ENCODE measurements at places on chromosomes 12 and 14.

DNA sequence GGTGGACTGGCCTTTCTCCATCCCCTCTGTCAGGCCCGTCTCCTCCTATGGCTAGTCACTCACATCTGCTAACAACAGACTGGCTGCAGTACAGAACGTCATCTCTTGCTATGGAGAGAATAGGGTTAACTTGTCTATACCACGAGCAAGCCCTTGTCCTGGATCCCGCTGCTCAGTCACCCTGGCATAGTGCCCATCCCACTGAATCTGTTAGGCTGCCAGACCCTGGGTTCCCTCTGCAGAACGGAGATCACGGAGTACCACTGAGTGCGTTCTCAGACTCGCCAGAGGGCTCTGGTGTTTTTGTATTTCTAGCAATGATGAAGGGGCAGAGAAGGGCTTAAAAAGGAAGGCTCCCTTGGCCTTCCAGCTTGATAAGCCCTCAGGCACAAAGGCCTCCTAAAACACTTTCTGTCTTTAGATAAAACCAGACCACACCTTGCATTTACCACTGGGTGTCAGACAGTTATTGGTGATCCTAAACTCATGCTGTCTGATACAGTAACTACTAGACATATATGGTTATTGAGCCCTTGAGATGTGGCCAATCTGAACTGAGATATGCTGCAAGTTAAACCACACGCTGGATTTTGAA lies 6.3 kb upstream of the NRIP2 start:
- no peak for DNase-seq

DNA sequence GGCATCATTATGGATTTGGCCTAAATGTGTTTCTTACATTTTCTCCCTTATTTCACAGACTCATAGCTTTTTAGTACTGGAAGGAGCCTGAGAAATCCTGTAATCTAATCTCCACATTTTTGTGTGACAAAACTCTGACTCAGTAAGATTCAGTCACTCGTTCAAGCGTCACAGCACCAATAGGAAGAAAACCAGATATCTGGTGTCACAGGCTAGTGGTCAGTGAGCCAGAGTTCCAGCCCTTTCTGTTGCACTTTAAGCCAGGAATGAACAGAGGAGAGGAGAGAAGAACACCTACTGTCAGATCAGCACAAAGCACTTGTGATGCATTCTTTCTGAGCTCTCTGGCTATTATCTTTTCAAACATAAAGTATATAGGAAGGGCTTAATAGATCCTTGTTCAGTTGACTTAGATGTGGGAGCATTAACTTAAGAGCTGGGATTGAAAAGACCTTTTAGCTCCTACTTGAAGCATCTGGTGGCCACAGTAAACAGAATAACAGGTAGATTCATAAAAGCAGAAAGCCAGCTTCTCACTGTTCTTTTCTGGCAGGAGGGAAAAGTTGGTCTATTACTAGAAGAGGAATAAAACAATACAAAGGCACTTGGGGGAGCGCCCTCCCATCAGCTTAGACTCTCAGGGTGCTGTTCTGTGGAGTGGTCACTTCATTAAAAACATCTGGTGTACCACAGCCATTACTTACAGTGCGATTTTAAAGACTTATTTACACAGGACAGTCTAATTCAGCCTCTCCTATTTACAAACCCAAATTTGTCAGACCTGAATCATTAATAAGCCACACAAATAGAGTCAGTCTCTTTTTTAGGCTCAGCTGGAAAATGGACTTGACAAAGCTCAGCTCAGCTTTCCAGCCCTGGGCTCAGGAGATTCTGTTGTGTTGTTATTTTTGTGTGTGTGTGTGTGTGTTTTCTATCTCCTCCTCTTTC lies 12.2 kb upstream of the NID2 start:
- DNase-seq: no peak

- no peak for DNase-seq
Measured at GRCh38 chr14:63982629-63983028, 129.8 kb downstream of the SYNE2 start.

DNA sequence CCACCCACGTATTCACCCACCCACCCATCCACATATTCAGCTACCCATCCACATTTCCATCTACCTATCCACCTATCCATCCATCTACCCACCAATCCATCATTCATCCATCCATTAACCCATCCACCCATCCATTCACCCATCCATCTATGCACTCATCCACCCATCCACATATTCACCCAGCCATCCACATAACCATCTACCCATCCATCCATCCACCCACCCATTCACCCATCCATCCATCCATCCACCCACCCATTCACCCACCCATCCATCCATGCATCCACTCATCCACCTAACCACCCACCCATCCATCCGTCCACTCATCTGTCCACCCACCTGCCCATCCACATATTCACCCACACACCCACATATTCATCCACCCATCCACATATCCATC lies 70.5 kb downstream of the LGMN start:
- no peak for DNase-seq

- DNase-seq: no peak
Measured at GRCh38 chr14:98651037-98651436, 621.0 kb downstream of the BCL11B start.
